ENCODE measurements at places on chromosomes 11 and 22. TPM values are rescaled to one million over a fixed set of nuclear protein-coding genes. Genes with fewer than 3 reads are reported as not detected.

SAA1 gene
- 36.7 TPM for total RNA-seq

RPL27A gene
- total RNA-seq: 920 TPM

DNA sequence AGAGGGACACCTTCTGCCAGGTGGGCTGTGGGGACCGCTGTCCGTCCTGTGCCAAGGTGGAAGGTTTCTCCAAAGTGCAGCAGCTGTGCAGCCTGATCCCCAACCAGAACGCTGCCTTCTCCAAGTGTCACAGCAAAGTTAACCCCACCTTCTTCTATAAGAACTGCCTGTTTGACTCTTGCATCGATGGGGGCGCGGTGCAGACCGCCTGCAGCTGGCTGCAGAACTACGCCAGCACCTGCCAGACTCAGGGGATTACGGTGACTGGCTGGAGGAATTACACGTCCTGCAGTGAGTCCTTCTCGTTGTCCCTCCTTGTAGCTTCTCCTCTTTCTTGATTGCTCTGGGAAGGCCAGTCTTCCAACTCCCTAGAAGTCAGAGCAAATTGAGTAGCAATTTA is 44.8 kb downstream of the TECTA start:
- no peak for DNase-seq

GRCh38 chr11:66870131-66870530 is 13.3 kb downstream of the LRFN4 start:
- no peak for DNase-seq
